Stimulated activated naive CD8-positive, alpha-beta T cell treated with anti-CD3 and anti-CD28 coated beads, Interleukin-15, amount 100 ng/mL, for 72 hours (primary cell): ENCODE measurements at places on chromosomes 5 and 9.

DNA sequence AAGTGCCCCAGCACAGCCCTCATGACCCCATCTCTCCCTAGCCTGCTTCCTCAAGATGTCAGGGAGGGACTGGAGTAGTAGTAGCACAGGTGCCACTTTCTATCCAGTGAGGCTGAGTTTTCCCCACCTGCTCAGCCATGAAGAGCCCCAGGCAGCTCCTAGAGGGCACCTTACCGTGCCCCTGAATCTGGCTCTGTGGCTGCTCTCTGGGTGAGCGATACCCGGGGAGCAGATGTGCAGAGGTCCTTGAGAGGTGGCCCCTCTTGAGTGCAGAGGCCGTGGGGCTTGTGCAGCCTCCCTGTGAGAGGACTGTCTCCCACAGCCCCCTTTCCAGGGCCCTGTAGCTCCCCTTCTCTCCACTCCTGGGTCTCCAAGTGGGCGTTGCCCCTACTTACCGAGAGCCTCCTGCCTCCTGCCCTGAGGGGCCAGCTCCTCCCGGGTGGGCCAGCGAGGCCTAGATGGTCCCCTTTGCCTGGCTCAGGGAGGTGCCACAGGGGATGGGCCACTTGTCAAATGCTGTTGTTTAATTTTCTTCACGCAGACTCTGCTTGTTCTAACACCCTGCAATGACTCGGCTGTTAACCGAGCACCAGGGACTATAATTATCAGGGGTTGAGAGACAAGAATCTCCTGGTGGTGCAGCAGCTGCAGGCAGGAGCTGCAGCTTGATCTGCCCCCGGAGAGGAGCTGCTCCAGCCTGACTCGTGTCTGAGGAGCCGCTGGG is 29.6 kb upstream of the PITX1 start:
- no peak for DNase-seq

- no peak for DNase-seq
Measured at GRCh38 chr9:77495834-77496671, 152.1 kb downstream of the GNA14 start.

- no peak for DNase-seq
Measured at GRCh38 chr5:1564182-1564748, 40.5 kb upstream of the LPCAT1 start.

DNA sequence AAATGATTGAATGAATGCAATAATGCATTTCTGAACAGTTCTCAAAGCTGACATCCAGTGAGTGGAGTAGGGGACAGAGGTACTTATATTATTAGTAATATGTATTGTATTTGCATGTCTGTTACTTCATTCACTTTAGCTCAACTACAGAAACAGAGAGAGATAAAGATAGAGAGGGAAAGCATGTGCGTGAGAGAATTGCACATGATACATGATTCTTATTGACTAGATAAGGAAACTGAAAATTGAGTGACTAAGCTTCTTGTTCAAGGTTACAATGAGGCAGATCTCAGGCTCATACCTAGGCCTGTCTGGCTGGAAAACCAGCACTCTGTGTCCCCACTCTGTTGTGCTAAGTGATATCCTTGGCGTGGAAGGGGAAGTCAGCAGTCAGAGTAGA is 337.7 kb upstream of the KLF4 start:
- DNase-seq: no peak

DNA sequence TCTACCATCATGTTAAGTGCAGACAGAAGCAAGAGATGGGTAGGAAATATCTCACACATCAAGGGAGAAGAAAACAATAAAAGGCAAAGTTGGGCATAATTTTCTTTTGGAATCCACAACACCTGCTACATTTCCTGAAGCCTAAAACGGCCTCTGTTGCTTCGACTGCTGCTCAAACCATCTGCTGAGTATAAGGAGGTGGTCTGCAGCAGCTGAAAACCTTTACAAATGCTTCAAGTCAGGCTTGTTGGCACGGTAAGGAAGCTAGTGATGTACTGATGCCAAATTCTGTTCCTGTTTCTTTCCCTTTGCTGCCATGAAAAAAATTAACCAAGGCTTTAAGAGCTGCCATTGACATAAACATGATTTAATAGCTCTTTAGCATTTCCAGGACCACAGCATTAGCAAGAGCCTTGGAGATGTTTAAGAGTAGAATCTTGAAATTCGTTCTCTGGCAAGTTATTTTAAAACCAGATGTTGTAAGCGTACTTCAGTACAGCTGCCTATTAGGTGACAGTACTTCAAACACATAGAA is 75.6 kb downstream of the DMRTA1 start:
- no peak for DNase-seq

- peak; percentile 84 for DNase-seq
Measured at GRCh38 chr9:137046088-137046787, at the start of gene NPDC1. TSS of gene NPDC1 (minus strand) at chr9:137046177. CDS start at chr9:137045989, 188 bp downstream.

DNA sequence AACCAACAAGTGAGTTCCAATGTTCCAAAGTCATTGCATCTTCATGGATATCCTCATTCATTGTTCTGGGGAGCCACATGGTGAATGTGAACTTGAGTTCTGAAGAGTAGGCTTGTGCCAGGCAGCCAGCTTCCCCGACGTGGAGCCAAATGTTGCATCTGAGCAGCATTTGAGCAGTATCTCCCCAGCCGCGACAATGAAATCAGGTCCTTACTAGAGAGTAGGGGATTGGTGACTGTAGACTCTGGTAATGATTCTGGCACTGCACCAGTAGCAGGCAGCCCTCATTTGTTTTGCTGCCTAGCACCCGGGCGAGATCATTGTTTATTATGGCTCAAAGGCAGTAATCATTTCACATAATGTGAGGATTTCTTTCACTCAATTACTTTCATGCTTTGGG is 451.4 kb upstream of the C9orf72 start:
- no peak for DNase-seq

DNA sequence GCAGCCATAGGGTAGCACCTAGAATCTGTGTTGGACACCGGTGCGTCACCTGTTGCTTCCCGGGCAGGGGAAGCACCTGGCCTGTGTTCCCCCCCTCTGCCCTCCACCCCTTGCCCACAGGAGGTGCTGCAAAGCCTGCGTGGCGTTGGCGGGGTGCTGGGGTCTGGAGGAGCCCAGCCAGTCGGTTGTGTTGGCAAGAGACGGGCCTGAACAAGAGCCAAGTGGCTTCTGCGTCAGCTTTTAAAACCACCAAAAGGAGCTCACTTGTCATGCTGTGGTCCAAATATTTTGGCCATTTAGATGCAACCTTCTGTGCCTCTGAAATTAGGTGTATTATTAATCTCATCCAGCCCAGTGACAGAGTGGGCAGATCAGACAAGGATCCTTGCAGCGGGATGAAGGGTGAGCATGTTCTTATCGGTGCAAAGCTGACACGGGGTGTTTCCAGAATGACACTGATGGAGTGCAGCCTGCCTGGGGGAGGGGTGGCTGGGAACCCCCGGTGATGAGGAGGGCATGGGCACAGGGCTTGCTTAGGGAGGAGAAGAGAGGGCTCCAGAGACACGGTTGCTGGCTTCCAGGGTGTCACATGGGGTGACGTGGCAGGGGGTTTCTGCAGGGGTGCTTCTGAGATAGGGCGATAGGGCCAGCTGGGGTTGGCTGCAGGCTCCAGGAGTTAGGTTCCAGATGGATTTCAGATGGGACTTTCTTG is 9.7 kb upstream of the RXRA start:
- no peak for DNase-seq

GRCh38 chr5:142608081-142608480 is 77.8 kb downstream of the FGF1 start:
- no peak for DNase-seq
